ENCODE measurements at places on chromosomes 1 and 21.

- DNase-seq: no peak
These were observed 275.7 kb downstream of the HLX start for GRCh38 chr1:221154932-221155331.

DNA sequence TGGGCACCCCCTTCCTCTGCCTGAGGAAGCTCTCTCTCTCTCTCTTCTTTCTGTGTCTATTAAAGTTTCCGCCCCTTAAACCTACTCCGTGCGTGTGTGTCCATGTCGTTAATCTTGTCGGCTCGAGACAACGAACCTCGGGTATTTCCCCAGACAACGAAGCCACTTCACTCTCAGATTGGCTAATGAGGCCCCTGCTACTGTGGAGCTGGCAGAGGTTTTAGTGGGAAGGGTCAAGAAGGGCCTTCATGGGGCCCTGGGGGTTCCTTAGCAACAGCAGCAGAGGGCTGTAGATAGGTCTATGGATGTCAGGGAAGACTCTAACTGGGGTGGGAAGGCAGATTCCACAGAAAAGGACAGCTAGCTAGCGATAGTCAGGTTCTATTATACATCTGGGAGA, 239.8 kb upstream of the RAB4A start:
- DNase-seq: no peak

GRCh38 chr21:36510911-36511310, 31.0 kb upstream of the CLDN14 start:
- DNase-seq: no peak

DNA sequence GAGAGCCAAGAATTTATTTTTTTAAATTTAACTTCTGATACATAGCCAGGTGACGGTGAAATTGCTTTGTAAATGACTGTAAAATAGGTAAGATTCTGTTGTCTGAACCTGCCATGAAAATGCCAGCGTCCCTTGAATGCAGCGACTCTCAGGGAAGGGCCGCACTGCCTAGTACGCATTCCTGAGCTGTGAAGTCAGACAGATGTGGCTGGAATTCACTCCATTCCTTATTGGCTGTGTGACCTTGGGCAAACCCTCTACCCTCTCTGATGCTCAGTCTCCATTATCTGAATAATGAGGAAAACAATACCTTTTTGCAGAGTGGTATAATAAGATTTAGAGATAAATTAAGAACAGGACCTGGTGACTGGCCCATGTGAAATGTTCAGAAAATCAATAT, 167.1 kb upstream of the DAB1 start:
- DNase-seq: no peak

GRCh38 chr1:228174482-228175315, 9.1 kb downstream of the IBA57 start:
- no peak for DNase-seq

DNA sequence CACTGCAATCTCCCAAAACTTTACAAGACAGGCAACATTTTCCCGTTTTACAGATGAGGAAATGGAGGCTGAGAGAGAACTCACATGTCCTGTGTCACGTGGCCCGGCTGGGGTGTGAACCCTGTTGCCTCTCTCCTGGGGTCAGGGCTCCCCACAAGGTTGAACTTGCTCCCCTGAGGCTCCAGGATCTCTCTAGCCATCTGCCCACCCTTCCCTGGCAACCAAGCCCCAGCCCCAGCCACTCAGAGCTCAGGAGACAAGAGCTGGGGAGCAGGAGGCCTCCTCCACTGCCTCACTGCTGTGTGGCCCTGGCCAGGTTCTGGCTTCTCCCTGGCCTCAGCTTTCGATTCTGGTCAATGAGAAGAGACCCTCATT, 11.8 kb downstream of the LAPTM5 start:
- no peak for DNase-seq

DNA sequence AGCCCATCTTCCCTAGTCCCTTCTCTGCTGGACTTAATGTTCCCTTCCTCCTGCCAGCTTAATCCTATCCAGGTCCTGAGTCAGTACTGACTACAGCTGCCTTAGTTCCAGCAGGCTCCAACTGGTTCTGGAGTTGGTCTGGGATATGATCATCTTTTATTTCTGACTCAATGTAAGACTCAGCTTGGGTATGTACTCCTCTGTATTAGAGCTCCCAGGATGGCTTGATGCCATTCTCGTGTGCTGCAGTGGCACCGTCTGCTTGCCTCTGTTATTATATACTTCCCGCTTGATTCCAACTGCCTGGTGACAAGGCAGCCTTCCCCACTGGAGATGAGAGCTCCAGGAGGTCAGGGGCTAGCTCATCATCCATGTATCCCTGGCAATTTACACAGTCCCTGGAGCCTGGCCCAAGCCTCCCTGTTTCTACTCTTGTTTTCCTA, 164.4 kb upstream of the DPT start:
- no peak for DNase-seq
